ENCODE measurements at places on chromosomes 7 and 10.

GRCh38 chr7:142857625-142858024 lies 2.7 kb downstream of the EPHB6 start:
- DNase-seq: no peak

- no peak for DNase-seq
These were observed 95.3 kb upstream of the IL6 start for GRCh38 chr7:22631730-22632129.

DNA sequence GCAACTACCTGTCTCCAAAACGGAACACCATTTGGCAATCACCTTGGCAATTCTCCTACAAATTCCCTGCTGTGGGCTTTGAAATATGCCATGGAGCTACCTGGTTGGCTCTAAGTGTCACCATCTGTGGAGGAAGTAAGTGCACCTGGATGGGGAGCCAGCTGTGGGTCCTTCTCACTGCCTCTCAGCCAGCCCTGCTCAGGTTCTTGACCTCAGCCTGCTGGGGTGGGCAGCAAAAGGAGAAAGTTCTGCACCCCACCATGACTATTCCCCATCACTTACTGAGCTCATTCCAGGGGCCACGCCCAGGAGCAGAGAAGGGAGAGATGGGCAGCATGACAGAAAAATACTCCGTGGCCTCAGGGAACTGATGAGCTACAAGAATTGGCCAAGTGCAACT lies 158.7 kb downstream of the TNS3 start:
- no peak for DNase-seq

DNA sequence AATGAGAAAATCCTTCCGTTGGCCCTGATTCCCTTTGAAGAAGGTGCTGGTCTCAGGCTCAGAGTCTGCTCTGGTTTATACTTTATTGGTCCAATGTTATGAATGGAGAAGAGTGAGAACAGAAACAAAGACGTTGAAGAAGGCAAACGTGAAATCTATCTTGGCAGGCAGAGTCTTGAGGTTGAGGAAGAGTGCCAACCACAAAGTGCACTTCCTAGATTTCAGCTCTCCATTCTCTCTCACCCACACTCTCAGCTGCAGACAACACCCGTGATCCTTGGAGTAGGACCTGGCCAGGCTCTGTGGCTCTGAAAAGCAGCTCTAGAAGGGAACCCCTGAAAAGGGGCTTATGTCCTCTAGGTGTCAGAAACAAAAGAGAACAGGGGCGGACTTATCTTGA lies 128.9 kb upstream of the PLXNA4 start:
- no peak for DNase-seq

Data from SHP77 (cell line).